ENCODE measurements at places on chromosomes 3 and 15.

DNA sequence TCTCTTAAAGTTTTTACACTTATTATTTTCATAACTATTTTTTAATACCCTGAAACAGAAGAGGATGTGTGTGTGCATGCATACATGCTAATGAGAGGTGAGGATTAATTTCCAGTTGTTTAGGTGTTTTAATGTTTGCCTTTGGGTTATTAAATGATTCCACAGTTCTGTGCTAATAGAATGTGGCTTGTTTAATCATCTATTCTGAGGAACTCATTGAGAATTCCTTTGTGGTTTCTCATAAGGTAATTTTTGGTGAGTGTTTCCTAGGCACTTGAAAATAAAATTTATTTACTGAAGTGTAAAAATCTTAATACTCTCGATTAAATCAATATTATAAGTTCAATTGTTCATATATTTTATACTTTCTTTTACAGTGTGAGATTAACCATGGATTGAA, 38.0 kb downstream of the STAC start:
- DNase-seq: no peak

DNA sequence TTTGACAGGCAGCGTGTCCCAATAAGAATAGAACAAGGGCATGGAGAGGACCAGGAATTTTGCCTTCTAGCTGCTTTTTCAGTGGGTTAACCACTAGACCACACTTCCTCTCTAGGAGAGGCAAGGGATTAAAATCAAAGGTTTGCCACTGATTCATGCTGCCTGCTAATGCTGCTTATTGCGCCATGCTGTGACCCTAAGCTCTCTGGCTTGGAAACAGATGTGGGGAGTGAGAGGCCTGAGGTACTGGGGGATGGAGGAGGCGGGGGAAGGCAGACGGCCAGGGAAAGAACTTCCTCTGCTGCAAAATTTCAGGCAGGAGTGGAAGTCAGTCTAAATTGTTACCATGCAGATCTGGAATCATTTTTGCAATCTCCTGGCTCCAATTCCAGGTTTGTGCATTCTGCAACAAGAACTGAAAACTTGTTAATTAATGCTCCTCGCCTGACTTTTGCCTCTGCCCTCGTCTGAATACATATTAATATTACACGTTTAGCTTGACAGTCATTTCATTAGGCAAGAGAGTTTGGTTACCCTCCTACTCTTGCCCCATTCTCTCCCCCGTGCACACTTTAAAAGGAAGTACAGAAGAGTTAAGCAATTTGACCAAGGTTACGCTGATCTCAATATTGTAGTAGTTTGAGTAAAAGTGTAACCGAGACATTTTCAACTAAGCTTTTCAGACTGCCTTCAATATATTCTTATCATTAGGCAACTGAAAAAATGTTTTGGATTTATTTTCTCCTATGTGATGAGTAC, 121.7 kb upstream of the SPRED1 start:
- DNase-seq: no peak

GRCh38 chr3:191330530-191331048, 263 bp upstream of the UTS2B start:
- no peak for DNase-seq

- no peak for DNase-seq
Observed at GRCh38 chr15:98703126-98703685, 54.9 kb downstream of the IGF1R start.

GRCh38 chr3:186996356-186996755, 66.0 kb downstream of the ST6GAL1 start:
- DNase-seq: no peak

- DNase-seq: no peak
Observed at GRCh38 chr15:77029166-77030047, 34.5 kb downstream of the PSTPIP1 start.

DNA sequence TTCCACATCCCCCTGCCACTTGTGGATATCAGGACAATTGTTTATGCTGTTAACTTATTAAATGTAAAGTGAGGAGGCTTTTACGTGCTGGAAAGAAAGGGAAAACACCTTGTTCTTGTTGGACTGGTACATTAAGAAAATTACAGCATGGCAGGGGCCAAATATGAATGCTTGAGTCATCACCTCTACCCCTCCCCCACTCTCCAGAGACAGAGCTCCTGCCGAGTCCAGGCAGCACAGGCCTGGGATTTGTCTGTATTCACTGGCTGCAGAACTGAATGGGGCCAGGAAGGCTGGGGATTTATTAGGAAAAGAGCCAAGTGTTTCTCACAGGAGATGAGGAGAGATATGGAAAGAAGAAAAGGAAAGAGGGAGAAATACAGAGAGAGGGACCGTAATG, 308.9 kb downstream of the EPHB1 start:
- DNase-seq: no peak

DNA sequence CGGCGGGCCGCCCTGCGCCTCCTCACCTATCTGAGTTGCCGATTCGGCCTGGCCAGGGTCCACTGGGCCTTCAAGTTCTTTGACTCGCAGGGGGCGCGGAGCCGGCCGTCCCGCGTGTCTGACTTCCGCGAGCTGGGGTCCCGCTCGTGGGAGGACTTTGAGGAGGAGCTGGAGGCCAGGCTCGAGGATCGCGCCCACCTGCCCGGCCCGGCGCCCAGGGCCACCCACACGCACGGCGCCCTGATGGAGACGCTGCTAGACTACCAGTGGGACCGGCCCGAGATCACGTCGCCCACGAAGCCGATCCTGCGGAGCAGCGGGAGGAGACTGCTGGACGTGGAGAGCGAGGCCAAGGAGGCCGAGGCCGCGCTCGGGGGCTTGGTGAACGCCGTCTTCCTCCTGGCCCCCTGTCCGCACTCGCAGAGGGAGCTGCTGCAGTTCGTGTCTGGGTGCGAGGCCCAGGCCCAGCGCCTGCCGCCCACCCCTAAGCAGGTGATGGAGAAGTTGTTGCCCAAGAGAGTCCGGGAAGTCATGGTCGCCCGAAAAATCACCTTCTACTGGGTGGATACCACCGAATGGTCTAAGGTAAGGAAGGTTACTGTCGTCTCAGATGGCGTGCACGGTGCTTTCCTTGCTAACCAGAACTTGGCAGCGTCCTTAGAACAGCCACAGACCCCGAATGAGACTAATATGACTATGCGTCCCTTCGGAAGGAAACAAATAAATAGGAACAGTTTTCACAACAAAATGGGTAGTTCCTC, 567 bp downstream of the TICRR start:
- DNase-seq: no peak

- no peak for DNase-seq
Observed at GRCh38 chr15:37101980-37102304, 1.6 kb upstream of the MEIS2 start.

GRCh38 chr3:141710888-141711616, 27.0 kb upstream of the RNF7 start:
- no peak for DNase-seq

DNA sequence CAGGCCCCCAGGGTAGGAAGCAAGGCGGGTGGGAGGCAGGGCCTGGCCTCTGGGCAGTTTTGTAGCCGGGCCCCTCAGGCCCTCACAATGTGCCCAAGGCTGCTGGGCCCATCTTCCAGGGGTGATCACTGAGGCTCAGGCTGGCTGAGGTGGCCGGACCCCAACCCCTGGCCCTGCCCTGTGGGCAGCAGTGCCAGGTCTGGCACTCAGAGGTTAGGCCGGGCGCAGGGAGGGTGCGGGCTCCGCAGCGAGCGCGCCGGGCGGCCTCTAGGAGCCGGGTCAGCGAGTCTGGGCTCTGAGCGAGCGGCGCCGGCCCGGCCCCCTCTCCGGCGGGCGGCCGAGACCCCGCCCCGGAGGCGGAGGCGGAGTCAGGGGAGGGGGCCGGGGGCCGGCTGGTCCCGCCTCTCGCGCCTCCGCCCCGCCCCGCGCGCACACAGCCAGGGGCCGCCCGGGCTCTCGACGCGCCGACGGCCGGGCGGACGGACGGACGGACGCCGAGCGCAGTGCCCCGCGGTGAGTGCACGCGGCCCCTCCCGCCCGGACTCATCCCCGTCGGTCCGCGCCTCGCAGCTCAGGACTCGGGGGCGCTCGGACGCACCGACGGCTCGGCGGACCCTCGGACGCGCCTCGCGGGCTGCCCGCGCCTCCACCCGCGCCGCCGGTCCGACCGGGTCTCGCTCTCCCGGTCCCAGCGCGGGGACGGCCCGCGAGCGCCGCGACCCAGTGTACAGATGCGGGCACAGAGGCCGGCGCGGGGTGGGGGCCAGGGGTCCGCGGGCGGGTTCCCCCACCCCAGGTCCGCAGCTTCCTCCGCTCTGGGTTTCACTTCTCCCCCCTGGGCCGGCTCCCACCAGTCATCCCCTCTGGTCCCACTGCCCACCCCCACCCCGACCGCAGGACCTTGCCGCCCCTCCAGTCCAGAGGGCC, at the start of gene FBLN2:
TSS of gene FBLN2 (plus strand) at position 430 of the 927 bp plus-strand sequence. CDS start 21,231 bp downstream, outside the sequence.
- peak; percentile 5 for DNase-seq

GRCh38 chr3:107356706-107357105, 20.5 kb upstream of the CCDC54 start:
- DNase-seq: no peak

DNA sequence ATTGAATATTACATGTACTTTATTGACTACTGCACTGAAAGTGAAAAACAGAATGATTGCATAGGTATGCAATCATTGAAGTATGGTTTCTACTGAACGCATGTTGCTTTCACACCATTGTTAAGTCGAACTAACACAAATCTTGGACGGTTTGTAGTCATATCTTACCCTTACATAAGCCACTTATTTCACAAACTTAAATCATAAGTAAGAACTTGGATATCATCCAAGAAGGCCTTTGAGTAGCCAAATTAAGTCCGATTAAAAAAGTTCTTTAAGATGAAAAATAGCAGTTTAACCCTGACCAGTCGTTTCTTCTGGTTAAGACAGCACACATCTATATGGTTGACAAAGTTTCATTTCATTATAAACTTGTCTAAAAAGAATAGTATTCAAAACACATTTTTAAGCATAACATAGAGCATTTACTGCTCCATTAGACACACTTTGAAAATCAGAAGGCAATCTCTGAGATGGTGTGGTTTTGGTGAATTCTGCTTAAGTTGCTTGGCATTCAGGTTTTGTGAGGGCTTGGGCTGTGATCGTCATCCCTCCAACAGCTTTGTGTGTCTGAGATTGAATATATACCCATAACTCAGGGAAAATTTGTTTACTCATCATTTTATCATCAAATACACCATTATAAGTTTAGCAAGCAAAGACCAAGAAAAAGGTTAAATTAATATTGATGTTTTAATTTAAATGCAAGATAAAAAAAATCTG, 92.2 kb downstream of the NFKBIZ start:
- no peak for DNase-seq

DNA sequence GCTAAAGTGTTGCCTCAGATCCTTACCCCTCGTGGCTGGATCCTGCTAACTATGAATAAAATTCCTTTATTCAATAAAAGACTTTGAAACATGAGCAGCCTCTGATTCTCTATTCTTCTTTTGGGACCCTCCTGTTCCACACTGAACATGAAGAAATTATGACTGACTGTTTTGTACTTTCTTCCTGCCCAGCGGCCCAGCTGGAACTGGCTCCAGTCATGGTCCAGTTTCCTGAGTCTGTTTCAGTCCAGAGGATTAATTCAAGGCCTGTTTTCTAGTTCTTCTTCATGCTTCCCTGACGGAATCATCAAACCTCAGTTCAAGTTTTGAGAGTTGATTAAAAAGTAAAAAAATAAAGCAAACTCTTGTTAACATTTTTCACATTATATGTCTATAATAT, 52.6 kb upstream of the CP start:
- DNase-seq: no peak

DNA sequence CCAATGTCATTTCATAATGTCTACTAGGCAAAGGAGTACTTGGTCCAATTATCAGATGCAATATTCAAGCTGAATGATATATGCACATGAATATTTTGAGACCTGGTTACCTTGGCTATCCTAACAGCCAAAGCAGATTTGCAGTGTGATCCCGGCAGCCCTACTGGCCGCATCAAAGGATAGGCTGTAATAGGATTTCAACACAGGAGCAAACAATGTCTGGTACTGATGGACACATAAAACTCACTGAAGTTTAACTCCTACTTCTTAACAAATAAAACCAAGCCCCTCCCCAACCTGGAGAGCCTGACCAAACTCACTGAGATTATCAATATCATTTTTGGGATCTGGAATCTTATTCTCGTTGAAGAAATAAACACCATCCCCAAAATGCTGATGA, 130.2 kb downstream of the FOXP1 start:
- DNase-seq: no peak

GRCh38 chr3:71581457-71582035, 2.0 kb downstream of the FOXP1 start:
- DNase-seq: peak; percentile 10

DNA sequence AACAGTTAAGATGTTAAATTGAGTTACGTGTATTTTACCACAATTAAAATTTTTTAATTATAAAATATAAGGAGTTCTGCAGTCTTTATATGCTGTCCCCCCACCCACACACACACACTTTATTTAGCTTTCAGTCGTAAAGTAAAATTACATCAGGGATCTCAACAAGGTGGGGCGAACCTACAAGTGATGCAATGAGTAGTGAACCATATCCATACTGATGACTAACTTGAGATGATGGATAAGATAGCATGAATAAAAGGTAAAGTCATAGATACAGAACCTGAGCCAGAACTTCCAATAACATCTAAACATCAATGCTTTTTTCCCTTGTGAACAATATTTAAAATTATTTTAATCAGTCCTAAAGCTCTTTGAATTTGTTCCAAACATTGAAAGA, 77.2 kb downstream of the VPS13C start:
- no peak for DNase-seq

- no peak for DNase-seq
Observed at GRCh38 chr3:156981005-156981404, 154.9 kb downstream of the LEKR1 start.

GRCh38 chr3:2525968-2526367, 427.3 kb downstream of the CNTN4 start:
- DNase-seq: no peak

DNA sequence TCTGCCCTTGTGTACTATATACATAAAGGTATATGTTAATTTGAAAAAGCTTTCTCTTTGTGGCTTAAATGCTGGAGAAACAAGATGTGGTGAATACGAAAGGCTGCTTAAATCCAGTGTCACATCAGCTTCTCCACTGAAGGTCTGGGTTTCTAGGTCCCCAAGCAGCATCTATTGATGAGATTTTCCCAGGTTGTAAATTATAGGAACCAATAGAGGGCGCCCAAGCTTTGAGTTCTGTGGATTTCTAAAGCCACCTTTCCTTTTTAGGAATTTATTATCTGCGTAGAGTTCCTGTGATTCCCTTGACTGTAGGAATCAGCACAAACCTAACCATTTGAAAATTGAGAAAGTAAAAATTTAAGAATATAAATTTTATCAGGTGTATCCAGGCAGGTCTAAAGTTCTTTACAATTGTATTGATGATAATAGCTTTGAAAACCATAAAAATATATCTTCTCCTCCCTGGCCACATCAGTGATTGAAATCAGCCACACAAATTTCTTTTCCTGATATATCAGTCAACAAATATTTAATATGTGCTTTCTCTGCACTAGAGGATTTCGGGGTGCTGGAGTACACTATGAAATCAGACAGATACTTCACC, 88.3 kb upstream of the ADAMTSL3 start:
- no peak for DNase-seq

DNA sequence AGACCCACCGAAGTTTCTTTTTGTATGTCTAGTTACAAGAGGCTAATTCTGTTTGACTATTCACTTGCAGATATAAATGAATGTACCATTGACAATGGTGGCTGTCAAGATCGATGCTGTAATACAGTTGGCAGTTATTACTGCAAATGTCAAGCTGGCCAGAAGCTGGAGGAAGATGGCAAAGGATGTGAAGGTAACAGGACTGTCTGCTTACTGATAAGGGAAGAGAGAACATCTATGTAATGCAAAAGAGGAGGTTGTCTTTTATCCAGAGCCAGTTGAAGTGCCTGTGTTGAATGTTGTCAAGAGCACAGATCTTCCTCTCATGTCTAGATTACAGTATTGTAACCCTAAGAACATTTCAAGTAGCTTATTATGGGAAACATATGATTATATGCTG, 549.5 kb upstream of the GOLIM4 start:
- DNase-seq: no peak

- no peak for DNase-seq
Observed at GRCh38 chr3:128052595-128053351, 536 bp downstream of the SEC61A1 start.
